ENCODE measurements at places on chromosomes 5 and 9.

GRCh38 chr5:57411982-57412381 is 70.6 kb downstream of the ACTBL2 start:
- DNase-seq, result no peak

DNA sequence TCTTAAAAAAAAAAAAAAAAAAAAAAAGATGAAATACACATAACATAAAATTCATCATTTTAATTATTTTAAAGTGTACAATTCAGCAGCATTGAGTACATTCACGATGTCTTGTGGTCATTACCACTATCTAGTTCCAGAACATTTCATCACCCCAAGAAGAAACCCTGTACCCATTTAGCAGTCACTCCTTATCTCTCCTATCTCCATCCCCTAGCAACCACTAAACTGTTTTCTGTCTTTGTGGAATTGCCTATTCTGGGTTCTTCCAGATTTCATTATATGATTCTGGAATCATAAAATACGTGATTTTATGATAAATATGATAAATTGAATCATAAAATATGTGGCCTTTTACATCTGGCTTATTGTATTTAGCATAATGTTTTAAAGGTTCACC is 8.9 kb upstream of the HMCN2 start:
- DNase-seq, result no peak

GRCh38 chr5:160938532-160938931 is 86.5 kb upstream of the ATP10B start:
- DNase-seq, result no peak

GRCh38 chr5:148860599-148860998 is 34.2 kb downstream of the ADRB2 start:
- no peak for DNase-seq

GRCh38 chr5:131382407-131383395 is 118.8 kb downstream of the CDC42SE2 start:
- no peak for DNase-seq
